ENCODE measurements at places on chromosomes 7 and 10.

GRCh38 chr10:131146790-131147189, 164.7 kb downstream of the TCERG1L start:
- no peak for DNase-seq

DNA sequence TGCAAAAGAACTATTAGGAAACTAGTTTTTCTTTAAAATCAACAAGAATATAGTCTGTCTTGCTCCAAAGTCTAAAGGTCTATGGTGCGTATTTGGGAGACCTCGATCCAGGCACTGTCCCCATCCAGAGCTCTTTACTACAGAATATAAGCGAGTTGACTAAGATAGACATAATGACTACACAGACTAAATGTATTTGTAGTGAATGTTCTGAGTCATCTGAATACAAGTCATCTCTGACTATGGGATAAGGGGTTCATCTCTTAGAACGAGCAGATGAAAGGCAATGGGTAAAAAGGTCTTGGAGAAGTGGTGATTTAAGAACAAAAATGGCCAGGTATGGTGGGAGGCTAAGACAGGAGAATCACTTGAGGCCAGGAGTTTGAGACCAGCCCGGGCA, 136.0 kb upstream of the RSU1 start:
- no peak for DNase-seq

GRCh38 chr10:125683821-125684220, 858 bp upstream of the TEX36 start:
- no peak for DNase-seq

- DNase-seq, result no peak
Measured at GRCh38 chr10:72259491-72260238, 14.1 kb upstream of the DDIT4 start.

DNA sequence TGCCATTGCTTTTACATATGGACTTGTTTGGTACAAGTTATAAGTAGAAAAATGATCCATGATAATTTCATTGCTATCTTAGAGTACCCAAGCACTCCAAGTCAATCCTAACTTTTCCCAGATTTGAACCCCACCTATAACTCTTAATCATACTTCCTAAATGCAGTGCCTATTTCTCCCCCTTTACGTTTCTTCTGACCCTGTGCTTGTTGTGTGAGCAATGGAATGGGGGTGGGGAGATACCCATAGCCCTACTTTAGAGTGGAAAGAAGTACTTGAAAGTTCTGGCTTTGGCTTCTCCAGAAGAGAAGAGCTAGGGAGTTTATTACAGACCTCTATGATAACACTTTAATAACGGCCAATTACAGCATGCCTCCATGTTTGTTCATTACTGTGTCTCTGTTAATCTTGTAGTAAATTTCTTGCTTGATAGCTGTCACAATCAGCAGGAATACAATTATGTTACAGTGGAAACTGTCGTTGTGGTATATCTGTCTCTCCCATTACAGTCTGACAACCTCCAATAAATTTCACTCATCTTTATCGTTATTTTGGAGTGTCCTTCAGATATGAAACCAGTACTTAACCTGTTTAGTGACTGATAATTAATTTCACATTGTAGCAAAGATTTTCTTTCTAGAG, 34.0 kb downstream of the CNPY1 start:
- no peak for DNase-seq

Data from esophagus squamous epithelium (tissue), 5 donors.